ENCODE measurements at places on chromosomes 4 and X.

DNA sequence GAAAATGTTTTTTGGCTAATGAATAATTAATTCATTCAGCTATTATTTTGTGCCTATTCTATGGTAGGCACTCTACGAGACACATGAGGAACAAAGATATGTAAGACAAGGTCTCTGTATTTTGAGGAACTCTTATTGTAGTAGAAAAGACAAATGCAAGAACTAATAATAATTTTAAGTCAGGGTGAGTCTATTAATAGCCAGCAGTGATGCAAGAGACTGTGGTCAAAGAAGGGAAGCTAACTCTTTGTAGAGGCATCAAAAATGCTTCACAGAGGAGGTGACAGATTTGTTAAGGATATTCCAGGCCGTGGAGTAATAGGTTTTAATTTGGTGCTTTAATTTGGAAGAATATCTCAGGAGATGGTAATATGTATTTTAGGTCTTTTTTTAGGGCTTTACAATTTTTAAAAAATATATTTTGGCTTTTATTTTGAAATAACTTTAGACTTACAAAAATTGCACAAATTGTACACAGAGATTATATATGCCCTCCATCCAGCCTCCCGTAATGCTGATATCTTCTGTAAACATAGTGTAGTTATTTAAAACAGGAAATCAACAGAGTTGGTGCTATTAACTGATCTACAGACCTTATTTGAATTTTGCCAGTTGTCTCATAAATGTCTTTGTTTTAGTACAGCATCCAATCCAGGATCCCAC, 48.1 kb downstream of the DCLK2 start:
- no peak for DNase-seq

DNA sequence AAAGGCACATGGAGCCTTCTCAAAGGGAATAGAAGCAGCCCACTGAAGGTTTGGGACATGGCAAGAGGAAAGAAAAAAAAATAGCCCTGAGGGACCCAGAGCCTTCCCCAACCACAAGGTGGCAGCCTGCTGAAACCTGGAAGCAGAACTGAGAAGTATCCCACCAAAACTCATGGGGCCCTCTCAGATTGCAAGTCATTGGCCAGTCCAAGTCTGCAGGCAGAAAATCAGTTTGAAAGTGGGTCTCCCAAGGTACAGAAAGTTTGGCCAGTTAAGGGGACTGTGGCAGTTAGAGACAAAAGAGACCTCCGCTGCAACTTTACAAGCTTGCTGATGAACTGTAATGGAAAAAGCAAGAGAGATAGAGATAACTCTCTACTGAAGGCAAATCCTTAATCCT, 155.8 kb downstream of the ANTXR2 start:
- DNase-seq: no peak

GRCh38 chrX:141733371-141733770, 34.8 kb upstream of the SPANXD start:
- no peak for DNase-seq

DNA sequence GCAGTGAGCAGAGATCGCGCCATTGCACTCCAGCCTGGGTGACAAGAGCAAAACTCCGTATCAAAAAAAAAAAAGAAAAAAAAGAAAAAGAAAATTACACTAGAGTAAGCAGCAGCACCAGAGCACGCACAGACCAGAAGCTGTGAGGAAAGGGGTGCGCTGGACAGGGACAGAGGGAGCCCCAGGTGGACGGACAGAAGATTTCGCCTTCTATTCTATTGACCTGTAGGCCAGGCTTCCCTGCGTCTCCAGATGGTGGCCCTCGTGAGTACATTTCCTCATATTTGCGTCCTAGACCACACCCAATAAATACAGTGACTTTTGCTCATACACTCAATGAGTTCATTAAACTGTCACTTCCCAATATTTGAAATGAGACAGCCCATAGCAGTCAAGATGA, 19.1 kb downstream of the MTNR1A start:
- DNase-seq: no peak

DNA sequence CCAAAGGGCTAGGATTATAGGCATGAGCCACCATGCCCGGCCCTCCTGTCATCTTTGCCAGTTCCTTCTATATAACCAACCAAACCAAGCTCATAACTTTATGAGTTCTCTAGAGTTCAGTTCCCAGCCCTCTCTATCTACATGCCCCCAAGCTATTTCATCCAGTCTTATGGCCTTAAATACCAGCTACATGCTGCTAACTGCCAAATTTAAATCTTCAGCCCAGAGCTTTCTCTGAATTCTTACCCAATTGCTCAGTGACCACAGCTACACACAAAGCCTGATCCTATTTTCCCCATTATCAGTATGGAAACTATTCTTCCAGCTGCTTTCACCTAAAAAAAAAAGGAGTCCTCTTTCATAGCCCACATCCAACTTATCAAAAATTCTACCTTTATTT, 23.1 kb downstream of the TMEM184C start:
- DNase-seq: no peak

DNA sequence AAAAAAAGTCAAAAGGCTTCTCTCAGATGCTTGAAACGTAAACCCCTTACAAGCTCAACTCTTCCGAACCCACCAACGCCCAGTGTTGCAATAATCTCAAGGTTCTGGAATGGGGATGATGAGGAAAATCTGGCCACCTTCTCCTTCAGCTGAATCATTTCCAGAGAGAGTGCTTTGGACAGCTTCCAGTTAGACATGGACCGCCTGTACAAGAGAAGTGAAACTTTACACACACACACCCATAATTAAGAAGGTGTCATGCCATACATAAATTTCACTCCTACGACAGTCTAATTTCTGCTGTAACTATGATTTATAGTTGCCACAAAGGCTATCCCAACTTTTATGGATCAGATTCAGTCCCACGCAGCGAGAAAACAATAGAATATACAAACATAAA, 72.3 kb downstream of the PRKG2 start:
- DNase-seq: no peak

DNA sequence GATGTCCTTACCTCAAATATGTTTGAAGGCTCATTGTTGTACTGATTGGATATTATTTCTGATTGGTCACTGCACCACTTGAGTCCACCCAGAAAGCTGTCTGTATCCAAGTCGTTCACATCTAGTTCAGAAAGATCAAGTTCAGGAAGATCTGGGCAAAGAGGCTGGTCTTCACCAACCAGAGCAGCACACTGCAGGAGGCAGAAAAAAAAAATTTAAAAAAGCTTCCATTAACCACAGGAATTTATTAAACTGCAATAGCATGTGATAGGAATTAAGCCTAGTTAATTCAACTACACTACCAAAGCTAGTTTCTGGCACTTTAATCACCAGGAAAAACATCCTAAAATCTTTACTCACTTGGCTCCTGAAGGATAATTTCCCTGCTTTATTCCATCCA, 5.1 kb downstream of the PPARGC1A start:
- no peak for DNase-seq

GRCh38 chr4:79949178-79949577, 123.9 kb downstream of the ANTXR2 start:
- DNase-seq: no peak

DNA sequence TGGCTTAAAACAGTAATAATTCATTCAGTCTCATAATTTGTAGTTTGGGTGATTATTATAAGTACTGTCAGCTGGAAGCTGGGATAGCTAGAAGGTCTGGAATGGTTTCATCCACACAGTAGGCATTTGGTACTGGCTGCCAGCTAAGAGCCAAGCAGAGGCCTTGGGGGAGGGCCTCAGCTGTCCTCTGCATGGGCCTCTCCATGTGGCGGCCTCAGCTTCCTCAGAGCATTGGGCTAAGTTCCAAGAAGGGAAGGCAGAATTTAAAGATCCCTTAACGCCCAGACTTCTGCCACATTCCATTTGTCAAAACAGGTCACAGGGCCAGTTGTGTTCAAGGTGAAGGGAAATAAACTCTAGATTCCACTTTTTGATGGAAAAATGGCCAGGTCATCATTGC, 93.3 kb downstream of the NEUROG2 start:
- no peak for DNase-seq

DNA sequence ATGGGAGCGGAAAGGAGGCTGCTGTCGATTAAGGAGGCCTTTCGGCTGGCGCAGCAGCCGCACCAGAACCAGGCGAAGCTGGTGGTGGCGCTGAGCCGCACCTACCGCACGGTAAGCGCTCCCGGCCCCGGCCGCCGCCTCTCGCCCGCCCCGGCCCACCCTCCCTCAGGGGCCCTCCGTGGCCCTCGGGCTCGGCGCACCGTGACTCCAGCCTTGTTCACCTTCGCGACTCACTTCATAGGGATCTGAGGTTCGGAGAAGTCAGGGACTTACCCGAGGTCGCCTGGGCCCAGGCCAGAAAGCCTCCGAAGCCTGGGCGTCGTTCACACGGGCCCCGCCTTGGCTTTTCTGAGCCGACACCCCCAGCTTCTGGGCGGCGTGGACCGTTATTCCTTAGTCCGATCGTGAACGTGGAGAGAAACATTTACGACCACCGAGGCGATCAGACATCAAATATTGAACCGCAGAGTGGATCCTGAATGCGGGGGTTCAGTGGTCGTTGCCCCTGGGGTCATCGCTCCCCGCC, 362 bp downstream of the NCAPG start:
- no peak for DNase-seq

GRCh38 chr4:152398060-152398459, 137.8 kb downstream of the FBXW7 start:
- no peak for DNase-seq

GRCh38 chr4:74072739-74073138, 26.3 kb downstream of the CXCL2 start:
- no peak for DNase-seq

GRCh38 chrX:18931972-18932371, 51.9 kb downstream of the PHKA2 start:
- DNase-seq: no peak

DNA sequence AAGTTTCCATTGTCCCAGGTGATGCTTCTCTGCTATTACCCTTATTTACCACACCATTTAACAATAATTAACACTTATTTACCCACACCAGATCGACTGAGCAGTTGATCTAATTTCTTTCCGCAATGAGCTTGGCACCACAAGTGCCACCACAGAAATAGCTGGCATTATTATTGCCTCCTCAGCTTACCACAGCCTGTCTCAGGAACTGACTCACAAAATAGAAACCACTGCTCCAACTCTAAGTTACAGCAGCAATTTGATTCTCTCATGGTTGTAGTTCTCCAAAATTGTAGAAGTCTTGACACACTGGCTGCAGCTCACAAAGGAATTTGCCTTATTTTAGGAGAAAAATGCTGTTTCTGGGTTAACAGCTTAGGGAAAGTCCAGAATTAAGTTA, 22.5 kb downstream of the ZNF721 start:
- no peak for DNase-seq

DNA sequence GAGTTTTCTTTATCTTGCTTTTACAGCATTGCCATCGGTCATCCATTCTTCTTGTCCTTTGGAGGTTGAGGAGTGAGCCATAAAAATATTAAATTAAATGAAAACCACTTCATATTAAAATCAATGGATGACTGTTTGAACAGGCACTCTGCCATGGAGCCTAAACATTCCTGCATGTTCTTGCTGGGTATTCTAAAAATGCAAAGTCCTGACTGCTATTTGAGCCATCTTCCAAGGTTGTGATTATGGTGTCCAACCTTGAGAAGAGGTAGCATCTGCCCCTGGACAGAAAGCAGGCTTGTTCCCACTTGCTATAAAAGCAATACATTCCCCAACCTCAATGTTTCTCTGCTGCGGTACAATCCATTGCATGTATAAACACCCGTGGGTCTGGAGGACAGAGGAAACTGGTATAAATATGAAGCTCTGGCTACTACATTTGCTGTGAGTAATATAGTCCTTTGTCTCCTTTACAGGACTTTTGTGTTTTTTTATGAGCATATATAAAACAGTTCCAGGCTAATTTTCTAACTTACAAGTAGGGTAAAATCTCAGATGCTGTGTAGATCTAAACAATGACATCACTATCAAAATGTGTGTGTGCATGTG, 70.9 kb upstream of the FAT4 start:
- no peak for DNase-seq

- peak; percentile 99 for DNase-seq
These were observed 3.2 kb downstream of the TDO2 start for GRCh38 chr4:155906554-155907247.
